NCI-H69 (cell line): ENCODE measurements at places on chromosomes 2 and 18.

GRCh38 chr2:16281451-16282335 is 341.3 kb downstream of the MYCN start:
- peak; percentile 0 for DNase-seq

- DNase-seq: no peak
Measured at GRCh38 chr2:129193961-129194360, 785.5 kb upstream of the RAB6C start.

- DNase-seq: peak; percentile 42
Measured at GRCh38 chr18:63511285-63511684, 30.9 kb upstream of the SERPINB12 start.

GRCh38 chr2:235468978-235469655 is 24.7 kb upstream of the AGAP1 start:
- DNase-seq: peak; percentile 52

- DNase-seq: no peak
Measured at GRCh38 chr18:75253043-75253442, 42.4 kb downstream of the TSHZ1 start.

- peak; percentile 50 for DNase-seq
Measured at GRCh38 chr18:50240080-50240563, 26.2 kb downstream of the CFAP53 start.

- DNase-seq: peak; percentile 63
Measured at GRCh38 chr2:30026091-30027055, 105.0 kb upstream of the ALK start.

- DNase-seq: no peak
Measured at GRCh38 chr2:603869-604268, 73.3 kb downstream of the TMEM18 start.

- DNase-seq: no peak
Measured at GRCh38 chr18:22099925-22100324, 69.5 kb upstream of the GATA6 start.

- DNase-seq: no peak
Measured at GRCh38 chr2:156042895-156043294, 289.6 kb downstream of the NR4A2 start.

DNA sequence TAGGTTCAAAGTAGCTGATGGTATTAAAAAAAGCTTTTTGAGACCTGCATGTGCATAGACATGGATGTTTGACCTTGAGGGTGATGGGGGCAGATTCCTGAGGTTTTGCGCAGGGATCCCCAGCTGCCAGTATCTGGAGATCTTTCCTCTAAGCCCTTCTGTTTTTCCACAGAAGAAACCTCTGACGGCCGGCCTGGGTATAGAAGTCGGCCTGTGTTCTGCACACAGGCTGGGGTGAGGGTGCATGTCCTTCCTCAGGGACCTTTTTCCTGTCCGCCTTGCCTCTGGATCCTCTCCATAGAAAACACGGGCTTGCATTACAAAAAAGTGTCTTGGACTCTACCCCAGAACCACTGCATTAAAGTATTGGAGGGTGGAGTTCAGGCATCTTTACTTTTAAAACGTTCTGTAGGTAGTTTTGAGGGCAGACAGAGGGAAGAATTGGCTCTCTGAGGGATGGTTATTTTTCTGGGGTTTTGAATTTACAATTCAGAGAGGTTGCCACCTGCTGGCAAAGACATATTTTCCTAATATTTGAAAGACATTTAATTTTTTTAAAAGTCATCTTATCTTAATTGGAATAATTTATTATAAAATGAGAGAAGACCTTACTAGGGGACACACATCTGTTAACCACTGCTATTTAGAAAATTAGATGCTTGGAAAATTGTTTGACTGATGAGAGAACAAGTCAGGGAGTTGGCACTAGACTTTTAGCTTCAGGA is 350.6 kb downstream of the DCDC2C start:
- DNase-seq: no peak

- no peak for DNase-seq
Measured at GRCh38 chr2:95380280-95380679, 22.2 kb upstream of the FAHD2A start.

DNA sequence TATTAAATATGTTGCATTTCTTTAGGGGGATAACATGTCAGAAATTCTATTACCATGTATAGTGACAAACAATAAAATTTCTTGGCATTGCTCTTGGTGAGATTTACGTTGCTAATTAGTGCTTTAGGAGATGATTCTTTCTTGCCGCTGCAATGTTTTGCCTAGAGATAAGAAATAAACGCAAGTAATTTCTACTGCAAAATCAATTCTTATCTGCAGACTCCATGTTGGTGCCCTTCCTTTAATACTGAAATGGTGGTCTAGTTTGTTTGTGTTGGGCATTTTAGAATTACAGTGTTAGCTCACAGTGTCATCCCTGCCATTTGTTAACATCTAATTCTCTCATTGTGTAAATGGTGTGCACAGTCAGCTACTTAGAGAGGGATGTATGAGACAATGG is 34.6 kb downstream of the ASXL3 start:
- peak; percentile 38 for DNase-seq

- DNase-seq: no peak
Measured at GRCh38 chr2:199902486-199903110, 8.5 kb upstream of the C2orf69 start.
